ENCODE measurements at places on chromosomes 11 and 22.

- DNase-seq: no peak
Measured at GRCh38 chr11:35177370-35177769, 38.4 kb downstream of the CD44 start.

DNA sequence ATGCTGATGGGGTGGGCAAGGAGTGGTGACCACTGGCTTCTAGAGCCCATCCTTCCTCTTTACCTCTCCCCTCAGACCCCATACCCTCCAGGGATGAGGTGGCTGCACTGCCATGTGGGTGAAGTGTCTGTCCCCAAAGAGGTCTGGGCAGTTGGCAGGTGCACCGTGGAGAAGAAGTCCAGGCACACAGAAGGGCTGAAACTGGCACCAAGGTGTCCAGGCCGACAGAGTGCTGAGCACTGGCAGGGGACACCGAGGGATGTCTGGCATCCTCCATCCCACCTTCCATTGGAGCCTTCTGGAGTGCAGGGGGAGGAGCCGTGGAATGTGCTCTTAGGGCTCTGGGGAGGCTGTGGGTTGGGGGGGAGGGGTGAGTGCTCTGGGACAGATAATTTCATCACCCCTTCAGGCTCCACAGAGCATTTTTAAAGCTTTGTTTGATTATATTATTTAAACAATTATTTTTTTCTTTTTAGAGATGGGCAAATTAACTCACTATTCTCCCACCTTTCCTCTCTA is 37.9 kb downstream of the PKNOX2 start:
- DNase-seq: no peak

GRCh38 chr11:37512156-37512780 is 914.2 kb upstream of the RAG2 start:
- no peak for DNase-seq

DNA sequence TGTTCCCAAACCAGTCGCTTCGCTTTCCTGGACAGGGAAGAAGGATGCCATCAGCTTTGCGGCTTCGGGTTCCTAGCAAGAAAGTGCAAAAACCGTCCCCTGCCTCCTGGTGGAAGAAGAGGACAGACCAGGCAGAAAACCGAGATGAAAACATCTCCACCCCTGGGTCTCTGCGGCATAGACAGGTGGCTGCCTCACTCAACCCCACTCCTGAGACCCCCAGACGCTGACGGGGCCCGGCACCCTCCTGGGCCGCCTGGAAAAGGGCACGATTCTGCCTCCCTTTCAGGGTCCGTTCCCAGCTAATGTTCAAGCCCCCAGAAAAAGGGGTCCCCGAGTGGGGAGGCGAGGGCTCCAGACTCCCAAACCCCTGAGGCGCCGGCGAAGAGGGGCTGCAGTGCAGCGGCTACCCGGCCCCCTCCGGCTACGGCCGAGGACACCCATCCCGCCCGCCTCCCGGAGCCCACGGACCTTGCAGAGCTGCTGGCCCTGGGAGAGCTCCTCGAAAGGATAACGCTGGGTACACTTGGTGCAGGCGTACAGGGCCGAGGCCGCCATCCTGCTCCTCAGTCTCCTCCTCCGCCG is 569 bp downstream of the FAM76B start:
- DNase-seq: no peak

GRCh38 chr11:36377759-36378564 is 81.9 kb downstream of the PRR5L start:
- DNase-seq: no peak

Measured in activated CD4-positive, alpha-beta T cell treated with anti-CD3 and anti-CD28 coated beads for 1 hour (primary cell).